ENCODE measurements at places on chromosomes 13 and 19.

DNA sequence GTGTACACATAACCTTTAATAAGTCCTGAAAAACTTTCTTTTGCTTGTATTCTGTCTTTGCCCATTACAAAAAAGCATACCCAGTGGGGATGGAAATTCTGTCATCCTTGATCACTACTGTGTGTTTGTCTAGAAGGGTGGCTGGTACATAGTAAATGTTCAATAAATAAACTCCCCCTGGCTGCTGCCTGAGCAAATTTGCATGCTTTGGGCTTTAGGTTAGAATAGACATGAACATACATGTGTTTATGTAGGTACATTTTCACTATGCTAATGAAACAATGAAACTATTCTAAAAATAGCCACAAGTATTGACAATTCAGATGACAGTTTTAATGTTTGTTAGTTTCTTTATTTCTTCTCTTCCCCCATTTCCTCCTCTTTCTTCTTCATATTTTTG is 36.1 kb downstream of the TNFSF13B start:
- no peak for DNase-seq

DNA sequence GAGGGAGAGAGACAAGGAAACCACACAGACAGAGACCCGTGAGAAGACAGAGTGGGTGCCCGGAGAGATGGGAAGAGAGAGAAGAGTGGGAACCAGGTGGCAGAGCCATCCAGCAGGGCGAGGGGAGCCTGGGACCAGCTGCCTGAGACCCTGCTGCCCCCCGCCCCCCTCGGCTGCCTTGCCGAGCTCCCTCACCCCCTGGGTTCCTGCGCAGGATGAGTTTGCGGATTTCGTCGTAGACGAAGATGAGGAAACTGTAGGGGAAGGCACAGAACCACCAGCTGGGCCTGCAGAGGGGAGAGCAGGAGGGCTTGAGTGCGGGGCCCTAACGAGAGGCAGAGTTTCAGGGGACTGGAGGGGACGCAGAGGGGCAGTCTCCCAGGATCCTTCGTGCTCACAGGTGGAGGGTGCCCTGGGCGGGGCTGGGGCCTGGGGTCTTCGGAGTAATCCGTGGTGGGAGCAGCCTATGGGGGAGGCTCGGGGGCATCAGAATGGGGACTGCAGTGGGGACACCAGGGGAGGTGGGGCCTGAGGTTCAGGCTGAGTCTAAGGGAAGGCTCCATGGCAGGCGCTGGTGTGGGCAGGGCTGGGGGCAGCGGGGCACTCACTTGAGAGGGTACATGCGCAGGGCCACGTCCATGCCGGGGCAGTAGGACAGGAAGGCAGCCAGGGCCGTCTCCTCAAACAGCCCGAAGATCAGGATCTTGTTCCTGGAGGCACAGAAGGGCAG is 8.1 kb upstream of the RABAC1 start:
- no peak for DNase-seq

- DNase-seq, result no peak
These were observed 119.5 kb downstream of the ZAR1L start for GRCh38 chr13:32195713-32196112.

GRCh38 chr13:93343097-93343496 is 116.5 kb downstream of the GPC6 start:
- DNase-seq, result no peak

- DNase-seq, result no peak
These were observed 603 bp downstream of the GPALPP1 start for GRCh38 chr13:44989941-44990340.

- DNase-seq, result no peak
These were observed 99.0 kb downstream of the ZNF429 start for GRCh38 chr19:21604351-21604926.

DNA sequence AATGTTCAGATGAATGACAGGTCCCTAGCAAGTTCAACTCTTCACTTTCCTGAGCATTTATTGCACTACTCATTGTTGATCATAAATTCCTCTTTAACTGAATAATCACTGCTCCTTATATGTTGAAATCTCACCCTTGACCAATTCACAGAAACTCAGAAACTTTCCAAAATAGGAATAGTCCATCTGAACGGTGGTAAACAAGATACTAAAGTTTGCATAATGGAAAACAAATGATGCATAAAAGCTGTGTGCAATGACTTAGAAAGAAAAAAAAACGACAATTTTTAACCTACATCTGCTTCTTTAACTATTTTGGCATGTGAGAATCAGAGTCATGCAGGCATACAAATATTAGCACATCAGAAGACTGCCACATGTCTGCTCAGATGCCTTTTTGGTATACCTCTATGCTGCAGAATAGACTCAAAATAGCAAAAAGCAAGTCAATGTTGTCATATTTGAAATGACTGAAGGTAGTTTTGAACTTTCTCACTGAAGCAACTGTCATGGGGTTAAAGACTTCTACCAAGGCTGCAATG is 34.8 kb downstream of the SLC10A2 start:
- DNase-seq, result no peak

DNA sequence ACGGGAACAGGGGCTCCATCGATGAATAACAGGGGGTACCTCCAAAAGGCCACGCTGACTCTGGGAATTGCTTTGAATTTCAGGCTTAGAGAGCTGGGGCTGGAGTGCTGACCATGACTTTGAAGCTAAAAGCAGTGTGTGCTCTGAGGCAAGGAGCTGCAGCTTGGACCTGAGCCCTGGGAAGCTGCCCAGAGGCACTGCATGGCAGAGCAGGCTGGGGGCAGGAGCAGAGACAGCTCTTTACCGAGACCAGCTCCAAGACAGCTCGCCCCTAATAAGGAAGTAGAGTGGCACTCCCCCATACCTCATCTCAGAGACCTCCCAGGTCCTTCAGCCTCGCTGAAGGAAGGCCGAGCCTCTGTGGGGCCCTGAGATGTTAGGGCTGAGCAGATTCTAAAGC is 200.2 kb downstream of the COL4A1 start:
- DNase-seq, result peak; percentile 20

GRCh38 chr13:30222254-30222653 is 85.1 kb downstream of the KATNAL1 start:
- no peak for DNase-seq

DNA sequence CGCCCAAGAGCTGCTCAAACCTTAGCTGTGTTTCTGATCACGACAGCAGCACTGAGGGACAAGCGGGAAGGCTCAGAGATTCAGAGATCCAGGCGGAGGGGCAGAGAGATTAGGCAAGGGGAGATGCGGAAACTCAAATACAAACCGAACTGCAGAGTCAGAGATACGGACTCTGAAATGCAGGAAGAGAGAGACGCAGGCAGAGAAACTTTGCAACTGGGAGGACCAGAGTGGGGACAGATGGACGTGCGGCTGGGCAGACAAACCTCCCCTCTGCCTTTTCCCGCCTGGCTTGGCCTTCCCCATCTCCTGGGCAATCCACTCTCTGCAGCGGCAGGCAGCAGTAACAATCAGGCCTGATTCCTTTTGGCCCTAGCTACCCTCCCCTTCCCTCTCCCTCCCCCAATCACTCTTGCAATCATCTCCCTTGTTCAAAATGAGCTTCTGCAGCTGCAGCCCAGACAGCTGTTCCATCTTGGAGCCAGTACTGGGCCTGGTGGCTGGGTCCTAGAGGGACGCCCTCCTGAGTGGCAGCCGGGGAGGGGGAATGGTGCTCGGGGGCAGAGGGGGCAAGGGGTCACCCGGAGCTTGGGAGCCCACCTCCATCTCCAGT is 29.7 kb downstream of the OLFM2 start:
- no peak for DNase-seq

- DNase-seq, result no peak
These were observed 61.6 kb downstream of the CEBPG start for GRCh38 chr19:33434886-33435705.

- no peak for DNase-seq
These were observed 49.8 kb downstream of the KATNAL1 start for GRCh38 chr13:30257468-30258099.

GRCh38 chr13:69108486-69108885 is 999.1 kb upstream of the ATXN8OS start:
- DNase-seq, result no peak

DNA sequence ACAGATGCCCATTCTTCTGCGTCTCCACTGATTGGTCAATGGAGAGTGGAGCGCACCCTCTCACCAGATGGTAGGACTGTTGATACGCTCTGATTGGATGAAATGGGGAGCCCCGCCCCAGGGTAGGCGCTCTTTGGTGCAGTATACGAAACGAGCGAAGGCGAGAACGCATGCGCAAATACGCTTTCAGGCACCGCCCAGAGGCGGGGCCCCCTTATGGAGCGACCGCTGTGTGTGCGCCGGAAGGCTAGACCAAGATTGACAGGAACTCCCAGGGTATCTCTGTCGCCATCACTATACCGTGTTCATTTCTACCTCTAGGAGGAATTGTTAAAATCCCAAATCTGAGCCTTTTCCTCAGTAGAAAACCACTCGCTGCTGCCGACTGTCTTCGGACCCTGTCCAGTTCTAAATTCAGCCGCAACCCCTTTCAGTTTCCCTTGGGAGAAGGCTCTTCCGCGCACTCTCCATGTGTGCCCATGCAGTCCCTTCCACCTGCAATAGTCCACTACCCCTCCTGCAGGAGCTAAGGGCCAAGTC is 720 bp upstream of the HNRNPL start:
- DNase-seq, result no peak

GRCh38 chr19:4559569-4559968 is at the start of gene SEMA6B:
Gene SEMA6B, minus strand, starts transcription at chr19:4559684. Its CDS starts 1,227 bp downstream, at chr19:4558457.
- no peak for DNase-seq

DNA sequence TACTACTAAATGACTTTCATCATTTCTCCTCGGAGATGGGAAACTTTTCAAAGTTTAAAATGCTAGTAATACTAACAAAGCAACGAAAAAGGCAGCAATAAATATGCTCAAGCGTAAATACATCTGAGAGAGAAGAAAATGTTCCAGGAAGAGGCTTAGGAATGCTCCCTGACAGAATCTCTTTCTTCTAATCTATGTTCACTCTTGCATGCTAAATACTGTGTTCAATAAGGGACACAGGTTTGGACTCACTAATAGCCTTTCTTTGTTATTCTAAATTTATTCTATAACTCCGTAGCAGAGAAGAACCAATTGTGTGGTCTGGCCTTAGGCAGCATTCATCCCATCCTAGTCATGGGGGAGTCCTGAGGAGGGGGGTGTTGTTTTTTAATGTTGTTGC is 823.0 kb downstream of the PCDH9 start:
- no peak for DNase-seq

GRCh38 chr13:114017966-114018365 is 44.1 kb upstream of the C13orf46 start:
- DNase-seq, result no peak

DNA sequence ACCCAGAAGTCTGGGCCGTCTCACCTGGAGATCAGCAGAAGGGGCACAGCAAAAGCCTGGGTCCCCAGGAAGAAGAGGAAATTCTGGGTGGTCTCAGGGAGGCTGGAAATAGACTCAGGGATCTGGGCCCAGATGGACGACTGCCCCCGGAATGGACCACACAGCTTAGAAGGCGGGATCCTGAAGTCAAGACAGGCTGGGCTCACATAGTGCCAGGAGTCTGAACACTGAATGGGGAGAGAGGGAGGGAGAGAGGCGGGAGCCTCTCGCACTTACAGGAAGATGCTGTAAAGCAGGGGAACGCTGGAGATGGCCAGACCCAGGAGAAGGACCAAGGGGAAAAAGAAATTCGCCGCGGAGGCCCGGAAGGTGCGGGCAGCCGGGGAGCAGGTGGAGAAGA is 1.3 kb upstream of the LENG1 start:
- no peak for DNase-seq

- no peak for DNase-seq
These were observed 304.9 kb downstream of the TDRD3 start for GRCh38 chr13:60701895-60702294.

- DNase-seq, result no peak
These were observed 17.8 kb downstream of the POU2F2 start for GRCh38 chr19:42114412-42114811.

DNA sequence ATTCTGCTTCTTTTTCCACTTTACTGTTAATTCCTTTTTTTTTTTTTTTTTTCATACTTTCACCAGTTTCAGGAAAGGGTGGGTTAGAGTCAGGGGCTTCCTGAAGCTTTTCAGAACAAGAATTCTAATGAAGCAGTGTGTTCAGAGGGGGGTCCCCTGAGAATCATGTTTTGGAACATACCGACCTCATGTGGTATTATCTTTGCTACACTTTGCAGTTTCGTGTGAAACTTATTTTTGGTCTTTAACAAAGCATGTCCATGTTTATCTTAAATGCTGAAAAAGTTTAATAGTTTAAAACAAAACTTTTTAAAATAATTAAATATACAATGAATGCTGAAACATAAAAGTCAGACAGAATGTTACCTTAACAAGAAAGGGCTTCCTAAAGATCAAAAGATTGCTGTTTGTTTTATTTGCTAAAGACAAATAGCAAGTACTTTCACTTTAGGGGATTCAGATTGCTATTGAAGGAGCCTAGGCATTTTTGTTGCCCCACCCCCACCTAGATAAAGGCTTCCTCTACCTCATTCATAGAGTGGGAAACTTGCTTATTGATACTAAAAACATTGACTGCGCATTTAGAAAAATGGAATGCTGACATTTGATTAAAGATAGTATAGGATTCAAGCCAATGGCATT is 21.1 kb upstream of the POMP start:
- no peak for DNase-seq

GRCh38 chr13:101944521-101944920 is 457.3 kb downstream of the FGF14 start:
- DNase-seq, result no peak

DNA sequence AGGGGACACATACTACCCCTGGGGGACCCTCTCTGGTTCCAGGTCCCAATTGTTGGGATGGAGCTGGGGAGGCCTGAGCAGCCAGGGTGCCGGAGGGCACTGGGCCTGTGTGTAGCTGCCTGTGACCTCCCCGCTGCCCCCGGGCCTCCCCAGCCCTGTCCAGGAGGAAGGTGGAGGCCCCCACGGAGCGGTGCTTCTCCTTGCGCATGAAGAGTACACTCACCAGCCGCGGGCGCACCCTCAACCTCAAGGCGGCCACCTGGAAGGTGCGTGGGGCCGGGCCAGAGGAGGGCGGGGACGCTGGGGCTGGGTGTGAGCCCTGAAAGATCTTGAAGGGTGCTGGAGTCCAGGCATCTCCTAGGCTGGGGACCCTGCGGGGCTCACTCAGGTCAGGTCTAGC is 11.7 kb downstream of the HIF3A start:
- DNase-seq, result no peak

DNA sequence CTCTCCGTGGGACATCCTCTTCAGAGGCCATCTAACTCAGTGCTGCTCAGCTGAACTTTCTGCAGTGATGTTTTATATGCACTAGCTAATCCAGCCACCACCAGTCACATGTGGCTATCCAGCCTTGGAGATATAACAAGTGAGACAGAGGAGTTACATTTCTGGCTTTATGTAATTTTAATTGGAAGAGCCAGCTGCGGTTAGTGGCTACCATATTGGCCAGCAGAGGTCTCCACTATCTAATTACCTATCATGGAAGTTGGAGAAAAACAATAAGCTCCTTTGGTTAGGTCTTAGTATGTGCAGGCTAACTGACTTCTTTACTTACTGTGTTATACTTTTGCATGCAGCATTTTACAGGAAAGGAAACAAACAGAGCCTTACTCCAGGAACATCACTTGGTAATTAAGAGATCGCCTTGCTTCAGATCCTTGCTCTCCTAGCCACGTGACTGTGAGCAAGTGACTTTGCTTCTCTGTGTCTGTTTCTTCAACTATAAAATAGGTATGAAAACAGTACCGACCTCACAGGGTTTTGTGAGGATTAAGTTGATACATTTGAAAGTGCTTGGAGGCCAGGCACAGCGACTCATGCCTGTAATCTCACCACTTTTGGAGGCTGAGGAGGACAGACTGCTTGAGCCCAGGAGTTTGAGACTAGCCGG is 1.6 kb upstream of the KLK10 start:
- DNase-seq, result no peak

Data from stimulated activated effector memory CD8-positive, alpha-beta T cell treated with anti-CD3 and anti-CD28 coated beads, Interleukin-12 subunit alpha, Interleukin-12 subunit beta, amount 100 ng/mL, for 72 hours (primary cell).